Activated CD8-positive, alpha-beta memory T cell treated with anti-CD3 and anti-CD28 coated beads, Interleukin-2, amount 10 ng/mL, durations not matched to agents 7 days and 5 days (primary cell): ENCODE measurements at places on chromosomes 1 and 21. TPM values are rescaled to one million over a fixed set of nuclear protein-coding genes. Genes with fewer than 3 reads are reported as not detected.

Gene VSIG8
- total RNA-seq = not detected

DNA sequence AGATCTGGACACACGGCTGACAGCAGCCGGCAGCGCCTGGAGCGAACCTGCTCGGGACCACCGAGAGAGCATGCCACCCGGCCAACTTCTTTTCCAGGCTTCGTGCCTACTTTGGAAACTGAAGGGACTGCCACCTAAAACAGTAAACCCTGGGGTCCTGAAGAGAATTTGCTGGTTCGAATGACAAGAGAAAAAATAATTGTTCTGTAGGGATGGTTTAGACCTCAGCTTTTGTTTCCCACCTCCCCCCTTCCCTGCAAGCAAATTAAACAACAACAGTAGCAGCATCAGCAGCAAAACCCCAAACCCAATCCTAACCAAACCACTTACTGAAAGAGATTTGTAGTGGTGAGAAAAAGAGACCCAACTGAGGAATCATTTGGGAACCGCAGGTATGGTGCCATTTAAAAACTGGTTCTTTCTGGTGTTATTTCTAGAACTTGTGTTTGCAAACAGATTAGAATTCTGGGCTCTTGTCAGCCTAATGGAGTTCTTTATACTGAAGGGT, 105.6 kb downstream of the LEPR start:
- H3K4me1 ChIP-seq = peaks cover 3% of the 10 kb centered on the region
- peaks cover 6% of the 10 kb centered on the region for H3K36me3 ChIP-seq
- H3K4me3 ChIP-seq = no peak overlapping the region
- no peak for DNase-seq

DNA sequence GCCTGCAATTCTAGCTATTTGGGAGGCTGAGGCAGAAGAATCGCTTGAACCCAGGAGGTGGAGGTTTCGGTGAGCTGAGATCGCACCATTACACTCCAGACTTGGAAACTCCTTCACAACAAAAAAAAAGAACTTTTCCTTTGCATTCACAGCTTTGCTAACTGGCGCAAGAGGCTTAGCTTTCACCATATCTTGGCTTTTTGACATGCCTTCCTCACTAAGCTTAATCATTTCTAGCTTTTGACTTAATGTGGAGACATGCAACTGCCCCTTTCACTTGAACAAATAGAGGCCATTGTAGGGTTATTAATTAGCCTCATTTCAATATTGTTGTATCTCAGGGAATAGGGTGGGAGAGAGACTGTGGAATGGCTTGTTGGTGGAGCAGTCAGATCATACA, 8.7 kb downstream of the KPNA6 start:
- H3K36me3 ChIP-seq = peaks cover 7% of the 10 kb centered on the region
- no peak overlapping the region for H3K27ac ChIP-seq
- no peaks in the 10 kb centered on the region for H3K27me3 ChIP-seq
- no peak for DNase-seq

DNA sequence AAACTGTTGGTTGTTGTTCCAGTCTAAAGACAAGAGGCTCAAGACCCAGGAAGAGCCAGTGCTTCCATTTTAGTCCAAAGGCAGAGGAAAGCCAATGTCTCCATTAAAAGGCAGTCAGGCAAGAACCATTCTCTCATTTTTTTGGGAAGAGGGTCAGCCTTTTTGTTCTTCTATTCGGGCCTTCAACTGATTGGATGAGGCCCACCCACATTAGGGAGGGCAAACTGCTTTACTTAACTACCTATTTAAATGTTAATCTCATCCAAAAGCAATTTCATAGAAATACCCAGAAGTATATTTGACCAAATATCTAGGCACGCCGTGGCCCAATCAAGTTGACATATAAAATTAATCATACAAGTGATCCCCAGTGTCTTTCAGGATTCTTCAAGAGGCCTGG, 104.4 kb upstream of the SYT6 start:
- H3K36me3 ChIP-seq = no peaks in the 10 kb centered on the region

GRCh38 chr1:113898241-113898814, 6.3 kb downstream of the AP4B1 start:
- DNase-seq = no peak
- H3K4me1 ChIP-seq = peaks cover 53% of the 10 kb centered on the region
- H3K36me3 ChIP-seq = peaks cover 80% of the 10 kb centered on the region
- no peaks in the 10 kb centered on the region for H3K27me3 ChIP-seq

Gene LAPTM5
- 326 TPM for total RNA-seq

GRCh38 chr1:115099693-115100050, 10.4 kb upstream of the TSPAN2 start:
- H3K27ac ChIP-seq = peak overlapping the region; percentile 99
- H3K27me3 ChIP-seq = peaks cover 6% of the 10 kb centered on the region
- peaks cover 25% of the 10 kb centered on the region for H3K4me1 ChIP-seq
- peak overlapping the region; percentile 83 for H3K4me3 ChIP-seq
- no peak for DNase-seq

DNA sequence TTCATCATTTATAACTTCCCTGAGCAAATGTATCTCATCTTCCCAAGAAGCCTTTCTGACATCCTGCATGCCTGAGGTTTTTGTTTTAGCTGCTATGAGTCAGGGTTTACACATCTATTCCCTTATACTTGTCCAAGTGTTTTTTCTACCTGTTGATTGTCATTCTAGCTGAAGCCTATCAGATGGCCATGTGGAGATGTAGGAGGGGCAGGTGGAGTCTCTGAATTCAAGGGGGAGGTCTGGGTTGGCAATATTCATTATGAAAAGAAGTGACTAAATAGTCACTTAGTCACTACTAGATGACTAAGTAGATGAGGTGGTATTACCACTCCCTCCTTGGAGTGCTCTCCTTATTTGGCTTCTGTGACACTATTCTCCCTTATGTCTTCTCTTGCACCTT, 52.4 kb downstream of the XCL1 start:
- no peak for DNase-seq
- no peaks in the 10 kb centered on the region for H3K36me3 ChIP-seq
- H3K4me1 ChIP-seq = peaks cover 2% of the 10 kb centered on the region
- H3K27me3 ChIP-seq = peaks cover 10% of the 10 kb centered on the region
- no peak overlapping the region for H3K4me3 ChIP-seq
- no peak overlapping the region for H3K27ac ChIP-seq

DNA sequence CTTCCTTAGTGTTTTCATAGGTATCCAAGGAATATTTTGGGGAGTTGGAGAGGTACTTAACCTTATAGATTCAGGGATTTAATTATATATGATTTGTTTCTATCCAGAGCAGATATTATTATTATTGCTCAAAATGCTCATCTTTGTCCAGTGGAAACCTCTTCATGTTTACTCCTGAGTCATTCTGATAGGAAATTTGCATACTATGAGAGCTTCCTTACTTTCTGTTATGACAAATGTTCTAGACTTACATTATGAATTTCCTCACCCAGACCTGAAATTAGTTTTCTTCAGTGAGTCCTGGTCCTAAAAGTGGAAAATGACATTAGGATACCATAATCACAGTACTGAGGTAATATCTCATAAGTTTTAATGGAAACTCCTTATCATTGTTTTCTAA, 57.5 kb upstream of the PLPPR5 start:
- H3K4me3 ChIP-seq = no peak overlapping the region
- H3K4me1 ChIP-seq = no peaks in the 10 kb centered on the region
- H3K36me3 ChIP-seq = no peaks in the 10 kb centered on the region
- H3K27ac ChIP-seq = no peak overlapping the region

DNA sequence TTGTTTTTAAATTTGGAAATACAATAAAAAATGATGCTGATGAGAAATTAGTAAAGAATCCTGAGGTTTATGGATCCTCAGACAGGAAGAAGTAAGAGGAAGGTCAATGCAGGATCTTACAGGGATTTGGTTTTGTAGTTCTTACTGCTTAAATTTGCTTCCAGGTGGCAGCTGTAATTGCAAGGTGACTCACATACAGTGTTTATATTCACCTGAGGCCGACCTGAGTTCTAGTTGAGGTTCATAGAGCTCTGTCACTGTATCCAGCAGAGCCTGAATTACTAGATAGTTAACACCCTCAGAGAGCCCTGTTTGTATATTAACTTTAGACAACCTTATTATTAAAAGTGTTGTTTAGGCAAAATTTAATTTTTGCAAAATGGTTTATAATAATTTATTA, 1.4 kb upstream of the WDR26 start:
- peaks cover 19% of the 10 kb centered on the region for H3K36me3 ChIP-seq
- peaks cover 47% of the 10 kb centered on the region for H3K4me1 ChIP-seq
- H3K4me3 ChIP-seq = peak overlapping the region; percentile 90
- peak overlapping the region; percentile 96 for H3K27ac ChIP-seq

- no peaks in the 10 kb centered on the region for H3K27me3 ChIP-seq
- DNase-seq = no peak
- H3K36me3 ChIP-seq = no peaks in the 10 kb centered on the region
- H3K27ac ChIP-seq = no peak overlapping the region
- H3K4me1 ChIP-seq = no peaks in the 10 kb centered on the region
- H3K4me3 ChIP-seq = no peak overlapping the region
Observed at GRCh38 chr1:10675813-10676212, 120.6 kb downstream of the CASZ1 start.

Gene TDRD10
- total RNA-seq = not detected

- H3K27ac ChIP-seq = peak overlapping the region; percentile 13
- H3K36me3 ChIP-seq = peaks cover 77% of the 10 kb centered on the region
- no peak for DNase-seq
- H3K4me3 ChIP-seq = no peak overlapping the region
- peaks cover 37% of the 10 kb centered on the region for H3K4me1 ChIP-seq
- H3K27me3 ChIP-seq = no peaks in the 10 kb centered on the region
Observed at GRCh38 chr1:40985875-40986274, 6.4 kb downstream of the CTPS1 start.

GRCh38 chr1:110544753-110545152, 25.8 kb upstream of the KCNA10 start:
- no peaks in the 10 kb centered on the region for H3K36me3 ChIP-seq
- H3K4me3 ChIP-seq = no peak overlapping the region
- no peaks in the 10 kb centered on the region for H3K4me1 ChIP-seq
- peaks cover 17% of the 10 kb centered on the region for H3K27me3 ChIP-seq
- DNase-seq = no peak
- H3K27ac ChIP-seq = no peak overlapping the region

GRCh38 chr1:9785406-9785805, 38.4 kb downstream of the CLSTN1 start:
- peaks cover 15% of the 10 kb centered on the region for H3K36me3 ChIP-seq
- no peak overlapping the region for H3K4me3 ChIP-seq
- H3K4me1 ChIP-seq = peaks cover 49% of the 10 kb centered on the region
- no peaks in the 10 kb centered on the region for H3K27me3 ChIP-seq

Gene SPRR1B
- not detected for total RNA-seq

Gene PTPRU
- 0.64 TPM for total RNA-seq

DNA sequence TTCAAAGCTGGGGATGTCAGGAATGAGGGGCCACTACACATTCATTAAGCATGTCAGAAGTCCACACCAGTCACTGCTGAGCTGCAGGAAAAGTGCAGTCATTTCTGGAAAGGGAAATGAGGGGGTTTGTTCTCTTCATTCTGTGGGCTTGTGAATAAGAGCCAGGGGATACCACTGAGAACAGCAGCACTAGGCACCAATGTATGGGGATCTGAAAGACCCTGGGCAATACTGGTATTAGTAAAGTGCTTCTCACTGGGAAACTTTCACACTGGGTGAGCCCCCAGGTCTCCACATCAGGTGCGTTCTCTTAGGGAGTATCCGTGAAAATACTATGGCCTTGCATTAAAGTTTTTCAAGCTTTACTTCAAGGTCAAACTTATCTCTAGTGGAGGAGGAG, 49.9 kb downstream of the TGFB2 start:
- H3K36me3 ChIP-seq = no peaks in the 10 kb centered on the region
- H3K4me3 ChIP-seq = no peak overlapping the region
- peaks cover 3% of the 10 kb centered on the region for H3K27me3 ChIP-seq
- no peak for DNase-seq

GRCh38 chr1:179818743-179819173, 58.8 kb downstream of the TOR1AIP2 start:
- peaks cover 17% of the 10 kb centered on the region for H3K4me1 ChIP-seq
- H3K36me3 ChIP-seq = no peaks in the 10 kb centered on the region
- peaks cover 13% of the 10 kb centered on the region for H3K27me3 ChIP-seq

Gene GATAD2B
- total RNA-seq = 72.5 TPM

- H3K4me1 ChIP-seq = no peaks in the 10 kb centered on the region
- H3K4me3 ChIP-seq = no peak overlapping the region
- no peaks in the 10 kb centered on the region for H3K36me3 ChIP-seq
- H3K27ac ChIP-seq = no peak overlapping the region
- H3K27me3 ChIP-seq = no peaks in the 10 kb centered on the region
Observed at GRCh38 chr1:118249641-118250040, 64.6 kb upstream of the SPAG17 start.

DNA sequence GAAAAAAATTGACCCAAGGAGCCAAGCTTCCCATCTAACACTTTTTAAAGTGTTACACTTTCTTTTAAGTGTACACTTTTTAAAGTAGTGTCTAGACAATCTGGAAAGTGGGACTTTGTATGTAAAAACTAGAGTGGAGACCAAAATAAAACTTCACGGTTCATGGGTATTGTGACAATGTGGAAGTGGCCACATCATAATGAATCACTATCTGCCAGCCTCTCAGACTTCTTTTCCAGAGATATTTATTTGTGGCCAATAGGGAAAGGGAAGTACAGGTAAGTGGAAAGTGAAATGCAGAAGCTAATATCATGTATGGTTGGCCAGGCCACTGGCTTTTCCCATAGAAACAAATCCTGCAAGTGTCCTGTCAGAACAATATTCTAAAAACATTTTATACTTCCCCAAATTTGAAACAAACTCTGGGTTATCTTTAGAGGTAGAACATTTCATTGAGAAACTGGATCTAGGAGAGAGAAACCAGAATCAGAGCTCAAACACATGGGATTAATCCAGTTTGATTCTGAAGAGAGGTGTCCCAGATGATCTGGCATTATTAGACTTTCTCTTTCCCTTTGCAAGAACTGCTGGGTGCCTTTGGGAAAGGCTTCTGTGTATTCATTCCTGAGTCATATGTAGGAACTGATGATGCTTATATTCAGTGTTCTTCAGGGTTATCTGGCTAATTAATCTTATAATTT, 2.0 kb downstream of the TNFSF18 start:
- no peak overlapping the region for H3K27ac ChIP-seq
- H3K36me3 ChIP-seq = no peaks in the 10 kb centered on the region
- DNase-seq = no peak
- H3K4me1 ChIP-seq = no peaks in the 10 kb centered on the region

Gene GUCA2B
- not detected for total RNA-seq

DNA sequence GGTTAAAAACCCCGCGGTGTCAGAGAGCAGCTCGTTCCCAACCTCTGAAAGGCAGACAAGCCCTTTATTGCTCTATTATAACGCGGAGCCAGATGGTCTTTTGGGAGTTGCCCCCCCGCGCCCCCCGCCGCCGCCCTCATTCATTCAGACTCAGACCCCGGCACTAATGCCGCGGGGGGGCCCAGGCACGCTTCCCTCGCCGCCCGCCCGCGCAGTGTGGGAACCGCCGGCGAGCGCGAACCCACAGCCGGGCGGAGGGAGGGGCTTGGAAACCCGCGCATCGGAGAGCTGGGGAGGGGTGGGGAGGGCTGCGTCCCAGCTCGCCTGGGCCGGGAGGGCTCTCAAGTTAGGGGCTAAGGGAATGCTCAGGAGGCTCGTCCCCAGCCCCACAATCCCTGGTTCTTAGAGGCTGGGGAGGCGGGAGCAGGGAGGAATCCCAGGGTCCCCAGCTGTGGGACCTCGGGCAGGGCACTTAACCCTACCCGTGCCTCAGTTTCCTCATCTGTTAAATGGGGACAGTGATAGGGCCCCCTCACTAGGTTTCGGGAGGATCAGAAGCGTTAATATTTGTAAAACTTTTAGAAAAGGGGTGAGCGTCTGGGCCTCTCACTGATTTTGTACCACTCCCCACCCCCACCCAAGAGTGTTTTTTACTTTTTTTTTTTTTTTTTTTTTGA, 10.9 kb upstream of the HES5 start:
- H3K27me3 ChIP-seq = peaks cover 26% of the 10 kb centered on the region
- H3K27ac ChIP-seq = no peak overlapping the region
- H3K36me3 ChIP-seq = no peaks in the 10 kb centered on the region
- DNase-seq = no peak
- no peak overlapping the region for H3K4me3 ChIP-seq
